LNCaP clone FGC (cell line): ENCODE measurements at places on chromosomes 4 and X.

GRCh38 chrX:73268463-73268862, 53.8 kb upstream of the NAP1L2 start:
- no peak for DNase-seq

GRCh38 chrX:132671229-132671641, 182.4 kb upstream of the MBNL3 start:
- no peak for DNase-seq

DNA sequence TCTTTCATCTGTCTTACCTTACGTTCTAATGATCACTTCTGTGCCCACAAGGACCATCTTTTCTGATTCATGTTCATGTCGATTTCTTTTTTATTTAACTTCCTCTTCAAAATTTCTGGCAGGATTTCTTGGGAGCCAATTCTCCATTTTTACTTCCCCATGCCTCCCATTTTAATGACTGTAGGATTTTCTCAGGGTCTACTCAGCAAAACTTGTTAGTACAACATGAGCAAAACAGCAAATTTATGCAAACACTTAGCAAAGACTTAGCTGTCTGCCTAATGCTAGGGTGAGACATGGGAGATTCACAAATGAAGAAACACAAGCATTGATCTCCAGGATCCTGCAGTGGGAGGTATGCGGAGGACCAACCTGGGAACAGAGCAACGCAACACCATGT, 5.5 kb downstream of the CD38 start:
- DNase-seq = no peak

GRCh38 chrX:102515975-102516941, at the start of gene TMSB15A:
Gene TMSB15A (minus strand): TSS chrX:102516739.
- DNase-seq = no peak

- DNase-seq = no peak
Measured at GRCh38 chrX:39017716-39018115, 216.5 kb downstream of the MID1IP1 start.

- DNase-seq = no peak
Measured at GRCh38 chrX:63913719-63914118, 128.7 kb upstream of the ARHGEF9 start.

GRCh38 chrX:40099055-40099958, 1.5 kb upstream of the BCOR start:
- DNase-seq = no peak

DNA sequence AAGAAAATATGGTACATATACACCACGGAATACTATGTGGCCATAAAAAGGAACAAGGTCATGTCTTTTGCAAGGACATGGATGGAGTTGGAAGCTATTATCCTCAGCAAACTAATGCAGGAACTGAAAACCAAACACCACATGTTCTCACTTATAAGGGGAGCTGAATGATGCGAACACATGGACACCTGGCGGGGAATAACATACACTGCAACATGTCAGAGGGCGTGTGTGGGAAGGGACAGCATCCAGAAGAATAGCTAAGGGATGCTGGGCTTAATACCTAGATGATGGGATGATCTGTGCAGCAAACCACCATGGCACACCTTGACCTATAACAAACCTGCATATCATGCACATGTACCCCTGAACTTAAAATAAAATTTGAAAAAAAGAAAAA, 19.5 kb upstream of the CNKSR2 start:
- no peak for DNase-seq

GRCh38 chr4:106048250-106048971, 153.1 kb downstream of the NPNT start:
- no peak for DNase-seq

GRCh38 chrX:53637479-53637878, 49.0 kb downstream of the HUWE1 start:
- no peak for DNase-seq

- no peak for DNase-seq
Measured at GRCh38 chr4:113292371-113293042, 243.1 kb downstream of the ANK2 start.

GRCh38 chrX:148629434-148629833, 129.0 kb downstream of the AFF2 start:
- no peak for DNase-seq

DNA sequence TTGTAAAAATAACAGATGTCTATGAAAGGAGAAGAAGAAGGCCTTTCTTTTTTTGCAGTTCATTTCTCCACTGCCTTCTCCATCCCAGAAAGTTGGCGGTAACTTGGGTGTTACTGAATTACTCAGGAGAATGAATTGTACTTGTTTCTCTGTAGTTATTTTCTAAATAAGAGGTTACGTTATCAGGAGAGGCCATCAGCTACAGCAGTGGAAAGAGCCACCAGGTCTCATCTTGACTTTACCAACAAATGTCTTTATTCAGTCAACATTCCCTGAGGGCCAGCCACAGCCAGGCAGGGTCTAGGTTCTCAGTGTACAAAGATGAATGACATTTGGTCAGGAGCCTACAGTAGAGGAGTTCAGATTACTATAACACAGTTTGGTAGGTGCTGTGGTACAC, 8.1 kb downstream of the HADH start:
- no peak for DNase-seq

DNA sequence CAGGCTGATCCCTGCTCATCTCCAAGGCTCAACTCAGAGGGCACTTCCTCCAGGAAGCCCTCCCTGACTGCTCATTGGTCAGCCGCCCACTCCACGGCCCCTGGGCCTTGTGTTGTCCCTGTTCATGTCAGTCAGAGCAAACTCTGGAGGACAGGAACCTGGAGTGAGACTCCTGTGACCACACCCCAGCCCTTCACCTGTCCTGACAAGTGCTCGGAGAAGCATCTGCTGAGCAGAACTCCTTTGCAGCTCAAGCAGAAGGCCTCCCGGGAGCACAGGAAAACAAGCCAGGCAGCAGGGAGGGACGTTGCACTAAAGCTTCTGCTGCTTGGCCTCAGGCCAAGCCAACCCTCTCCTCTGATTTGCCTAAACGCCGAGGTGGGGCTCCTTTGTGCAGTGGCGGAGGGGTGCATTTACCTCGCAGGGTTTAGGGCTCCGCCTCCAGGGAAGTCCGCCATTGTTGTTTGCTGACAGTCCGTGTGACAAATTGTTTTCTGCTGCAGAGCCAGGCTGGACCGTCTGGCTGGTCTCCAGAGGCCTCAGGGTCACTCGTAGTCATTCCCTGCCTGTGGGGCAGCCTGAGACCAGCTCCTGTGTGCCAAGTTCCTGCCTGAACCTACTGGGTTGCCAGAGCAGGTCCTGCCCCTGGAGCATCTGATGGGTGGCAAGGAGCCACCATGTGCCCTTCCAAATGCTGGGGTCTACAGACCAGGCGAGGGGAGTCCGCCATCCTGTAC, 61.8 kb downstream of the C4orf50 start:
- DNase-seq = no peak

DNA sequence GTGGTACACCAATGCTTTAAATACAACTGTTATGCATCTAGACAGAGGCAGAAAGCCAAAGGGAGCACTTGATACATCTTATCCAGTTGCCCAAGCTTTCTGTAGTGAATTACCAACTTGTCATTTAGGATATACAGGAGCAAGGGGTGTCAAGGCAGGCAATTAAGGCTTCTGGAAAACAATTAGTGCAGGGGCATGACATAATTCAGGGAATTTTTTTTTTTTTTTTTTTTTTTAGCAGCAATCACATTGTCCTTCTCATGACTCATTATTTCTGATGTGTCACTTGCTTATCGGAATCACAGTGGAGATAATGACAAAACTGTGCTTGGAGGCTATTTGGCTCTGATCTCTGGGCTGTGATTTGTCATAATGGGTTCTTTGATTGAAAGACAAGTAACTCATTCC, 259.5 kb downstream of the ARHGAP24 start:
- DNase-seq = no peak

GRCh38 chr4:186400676-186401075, 134.7 kb downstream of the F11 start:
- DNase-seq = no peak

- no peak for DNase-seq
Measured at GRCh38 chr4:21979196-21979595, 30.6 kb upstream of the KCNIP4 start.

GRCh38 chr4:4436244-4436823, 49.4 kb downstream of the NSG1 start:
- no peak for DNase-seq

- no peak for DNase-seq
Measured at GRCh38 chrX:17632942-17633341, 104.4 kb upstream of the SCML1 start.

DNA sequence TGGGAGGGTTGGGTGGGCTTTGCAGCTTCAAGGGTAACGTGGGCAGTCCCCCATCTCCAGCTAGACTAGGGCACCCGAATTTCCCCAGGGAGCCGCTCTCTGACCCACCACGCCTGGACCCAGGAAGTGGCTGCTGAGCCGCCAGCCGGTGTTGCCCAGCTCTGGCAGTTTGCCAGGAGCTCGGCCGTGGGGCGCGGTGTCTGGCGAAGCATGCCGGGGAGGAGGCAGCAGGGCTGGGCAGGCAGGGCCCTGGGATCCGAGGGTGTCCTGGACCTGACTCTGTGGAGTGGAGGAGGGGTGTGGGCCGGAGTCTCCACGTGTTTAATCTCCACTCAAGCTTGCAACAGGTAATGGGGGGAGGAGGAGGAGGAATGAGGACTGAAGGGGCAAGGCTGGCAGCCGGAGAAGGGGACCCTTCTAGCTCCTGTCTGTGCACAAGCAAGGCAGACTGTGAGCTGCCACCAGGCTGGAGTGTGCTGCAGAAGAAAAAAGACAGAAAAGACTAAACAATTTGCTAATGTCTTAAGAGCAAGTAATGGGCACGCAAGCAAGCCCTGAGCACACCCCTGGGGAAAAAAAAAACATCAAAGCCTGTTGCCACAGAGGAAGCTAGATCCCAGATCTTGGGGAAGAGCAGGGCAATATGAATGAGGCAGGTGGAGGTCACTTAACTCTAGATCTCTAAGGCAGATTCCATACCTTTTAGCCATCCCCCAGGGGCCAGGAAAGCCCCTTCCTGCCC, 2.4 kb downstream of the LONRF3 start:
- no peak for DNase-seq

- no peak for DNase-seq
Measured at GRCh38 chr4:180695851-180696250, 1547.4 kb upstream of the TENM3 start.

- DNase-seq = no peak
Measured at GRCh38 chrX:31061091-31061490, 10.8 kb downstream of the FTHL17 start.

DNA sequence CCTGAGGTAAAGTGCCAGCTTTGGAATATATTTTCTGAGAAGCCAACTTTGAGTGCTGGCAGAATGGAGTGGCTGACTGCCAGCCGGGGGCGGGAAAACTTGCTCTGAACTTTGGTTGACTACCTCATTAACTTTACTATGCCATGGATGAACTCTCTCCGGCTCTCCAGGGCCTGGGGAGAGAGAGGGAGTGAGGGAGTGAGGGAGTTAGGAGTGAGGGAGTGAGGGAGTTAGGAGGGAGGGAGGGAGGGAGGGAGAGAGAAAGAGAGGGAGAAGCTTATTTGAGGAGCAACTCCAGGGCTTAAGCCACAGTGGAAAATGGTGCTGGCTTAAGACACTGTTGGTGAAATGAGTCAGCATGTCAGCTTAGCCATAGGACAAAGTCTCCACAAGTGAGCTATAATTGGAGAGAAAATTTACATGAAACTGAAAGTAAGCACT, 280.9 kb upstream of the RPS6KA3 start:
- no peak for DNase-seq

DNA sequence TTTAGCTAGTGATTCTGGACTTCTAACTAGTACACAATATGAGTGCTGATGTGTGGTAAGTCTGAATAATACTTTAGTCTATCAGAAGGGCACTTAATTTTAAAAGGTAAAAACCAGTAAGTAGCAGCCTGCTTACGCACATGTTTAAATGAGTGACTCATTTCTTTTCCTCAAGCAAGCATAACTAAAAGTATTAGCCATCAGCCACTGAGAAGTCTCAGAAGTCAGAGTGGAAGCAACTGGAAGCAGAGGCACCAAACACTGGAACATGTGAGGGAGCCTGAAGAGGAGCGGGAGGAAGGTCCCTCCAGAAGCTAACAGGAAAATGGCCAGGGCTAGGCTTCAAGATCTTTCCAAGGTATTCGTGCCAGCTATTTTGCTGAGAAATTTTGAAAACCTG, 257.7 kb downstream of the RAPGEF2 start:
- DNase-seq = no peak

DNA sequence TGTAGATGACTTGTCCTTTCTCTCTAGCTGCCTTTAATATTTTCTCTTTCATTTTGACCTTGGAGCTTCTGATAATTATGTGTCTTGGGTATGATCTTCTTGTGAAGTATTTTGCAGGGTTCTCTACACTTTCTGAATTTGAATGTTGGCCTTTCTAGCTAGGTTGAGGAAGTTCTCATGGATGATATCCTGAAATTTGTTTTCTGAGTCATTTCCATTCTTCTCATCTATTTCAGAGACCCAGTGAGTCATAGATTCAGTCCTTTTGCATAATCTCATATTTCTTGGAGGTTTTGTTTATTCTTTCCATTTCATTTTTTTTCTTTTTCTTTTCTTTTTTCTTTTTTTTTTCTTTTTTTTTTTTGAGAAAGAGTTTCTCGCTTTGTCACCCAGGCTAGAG, 585.7 kb upstream of the PABPC4L start:
- DNase-seq = no peak

DNA sequence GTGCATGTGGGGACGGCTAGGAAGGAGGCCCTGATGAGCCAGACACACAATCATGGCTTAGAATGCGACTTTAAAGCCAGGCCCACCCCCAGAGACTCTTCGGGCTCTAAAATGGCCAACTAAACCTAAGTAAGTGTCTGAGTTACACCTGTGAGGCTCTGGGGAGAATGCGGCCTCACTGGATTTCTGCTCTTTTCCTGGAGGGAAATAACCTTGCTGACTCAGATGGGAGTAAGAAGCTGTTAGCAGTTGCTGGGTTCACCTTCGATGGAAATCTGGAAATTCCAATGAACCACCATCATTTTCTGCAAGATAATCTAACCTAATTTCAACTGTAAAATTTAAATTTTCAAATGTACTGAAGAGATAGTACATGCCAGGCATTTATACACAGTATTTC, 97.6 kb upstream of the MAML3 start:
- DNase-seq = no peak

DNA sequence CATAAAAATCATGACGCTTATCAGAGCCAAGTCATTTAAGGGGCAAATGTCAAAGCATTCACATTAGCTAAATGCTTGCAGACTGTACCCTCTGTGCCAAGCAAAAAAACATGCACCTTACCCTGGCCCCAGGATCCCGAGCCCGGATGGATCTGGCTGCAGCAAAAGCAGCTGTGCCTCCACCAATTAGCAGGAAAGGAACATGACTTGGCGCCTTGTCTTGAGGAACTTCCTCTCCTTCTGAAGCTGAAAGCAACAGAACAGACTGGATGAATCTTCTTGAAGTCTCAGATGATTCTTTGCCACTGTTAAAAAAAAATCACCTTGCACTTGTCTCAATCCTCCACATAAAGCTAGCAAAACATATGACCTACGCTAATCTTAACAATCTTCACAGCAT, 18.0 kb downstream of the AIFM1 start:
- DNase-seq = no peak

DNA sequence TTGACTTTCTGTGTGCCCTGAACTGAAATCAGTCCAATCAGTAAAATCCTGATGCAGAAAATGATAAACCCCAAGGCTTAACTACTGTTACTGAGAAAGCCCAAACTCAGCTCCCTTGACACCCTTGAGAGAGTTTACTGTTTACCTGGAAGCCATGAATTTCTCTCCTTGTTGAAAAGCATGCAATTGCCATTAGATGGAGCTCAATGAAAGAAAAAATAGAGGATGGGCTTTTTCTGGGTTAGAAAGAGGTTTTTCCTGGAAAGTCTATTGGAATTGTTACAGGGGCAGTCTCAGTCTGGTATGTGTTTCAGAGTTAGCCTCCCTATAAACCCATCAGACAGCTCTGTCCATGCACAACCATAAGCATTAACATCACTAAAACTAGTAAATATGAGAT, 66.4 kb upstream of the C4orf54 start:
- no peak for DNase-seq
